Substantia nigra (tissue), 51 donors: ENCODE measurements at places on chromosomes 2 and 18.

GRCh38 chr2:39094717-39095363 is 26.0 kb downstream of the SOS1 start:
- no peak for DNase-seq

- no peak for DNase-seq
Observed at GRCh38 chr18:13369756-13370510, 151.4 kb downstream of the LDLRAD4 start.

- no peak for DNase-seq
Observed at GRCh38 chr2:170396799-170397459, 219.0 kb downstream of the MYO3B start.

GRCh38 chr2:66802877-66803276 is 368.0 kb downstream of the MEIS1 start:
- DNase-seq: no peak

- DNase-seq: no peak
Observed at GRCh38 chr2:234447963-234448362, 48.9 kb downstream of the ARL4C start.

DNA sequence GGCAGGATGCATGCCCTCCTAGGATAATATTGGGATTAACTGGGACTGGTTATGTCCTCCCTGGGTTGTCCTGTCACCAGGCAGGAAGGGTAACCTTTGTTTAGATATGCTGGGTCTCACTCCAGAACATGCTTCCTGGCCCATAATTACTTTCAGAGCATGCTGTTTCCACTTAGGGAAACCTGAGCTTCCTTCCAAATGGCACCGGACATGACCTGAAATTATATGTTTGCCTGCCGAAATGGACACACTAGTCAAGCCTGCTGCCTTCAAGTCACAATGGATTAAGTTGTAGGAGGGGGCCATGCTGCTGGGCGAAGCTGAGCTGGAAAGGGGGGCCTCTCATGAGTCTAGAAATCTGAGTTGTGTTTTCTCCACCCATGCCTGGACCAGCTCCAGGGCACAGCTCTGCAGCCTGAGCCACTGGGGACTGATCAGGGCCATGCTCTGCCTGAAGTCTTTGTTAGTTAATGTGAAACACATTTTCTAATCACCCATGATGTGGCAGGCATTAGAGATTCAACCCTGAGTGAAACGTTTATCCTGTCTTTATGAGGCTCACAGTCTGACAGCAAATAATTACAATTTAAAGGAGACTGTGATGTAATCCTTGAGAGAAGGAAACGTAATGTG is 273.3 kb downstream of the TNS1 start:
- DNase-seq: no peak
